ENCODE measurements at places on chromosomes 7 and 10.

- DNase-seq: no peak
Observed at GRCh38 chr7:97313900-97314299, 196.4 kb downstream of the SDHAF3 start.

- DNase-seq: peak; percentile 6
Observed at GRCh38 chr10:87659571-87660483, at the start of gene PAPSS2. TSS of gene PAPSS2 (plus strand) at chr10:87659878. CDS start at chr10:87659982, 104 bp downstream.

DNA sequence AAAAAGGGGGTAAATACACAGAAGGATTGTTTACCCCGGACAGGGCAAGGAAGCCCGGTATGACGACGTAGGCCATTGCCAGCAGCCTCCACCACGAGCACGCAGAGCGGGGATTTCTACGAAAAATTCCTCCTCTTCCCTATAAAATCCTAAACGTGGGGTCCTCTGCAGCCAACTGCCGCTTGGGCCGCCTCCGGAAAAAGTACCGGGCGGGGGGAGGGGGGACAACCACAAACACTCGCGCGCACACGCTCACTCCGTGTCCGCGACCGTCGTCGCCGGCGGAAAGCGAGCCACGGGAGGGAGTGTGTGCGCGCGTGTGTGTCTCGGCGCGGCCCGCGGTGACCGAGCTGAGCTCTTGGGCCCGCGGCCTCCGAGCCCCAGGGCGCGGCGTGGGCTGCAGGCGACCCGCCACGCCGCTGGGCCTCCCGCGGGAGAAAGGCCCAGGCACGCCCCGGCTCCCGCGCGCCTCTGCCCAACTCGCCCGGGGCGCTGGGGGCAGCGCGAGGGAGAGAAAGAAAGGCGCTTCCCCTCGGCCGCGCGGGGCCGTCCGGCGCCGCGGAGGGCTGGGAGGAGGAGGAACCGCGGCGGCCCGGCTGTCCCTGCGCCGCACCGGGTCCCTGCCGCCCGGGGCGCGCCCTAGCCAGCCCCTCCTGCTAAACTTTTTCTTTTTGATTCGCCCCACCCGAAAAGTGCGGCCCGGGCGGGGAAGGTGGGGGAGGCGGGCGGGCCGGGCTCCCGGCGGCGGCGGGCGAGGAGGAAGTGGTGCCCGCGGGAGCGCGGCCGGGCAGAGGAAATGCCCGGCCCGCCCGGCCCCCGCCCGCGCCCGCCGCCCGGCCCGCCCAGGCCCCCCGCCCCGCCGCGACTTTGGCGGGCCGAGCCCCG lies 1.5 kb downstream of the CTBP2 start:
- no peak for DNase-seq

GRCh38 chr10:73084209-73084608 lies 12.5 kb downstream of the P4HA1 start:
- no peak for DNase-seq

GRCh38 chr7:33050535-33051318 lies 11.8 kb downstream of the NT5C3A start:
- DNase-seq: no peak

- no peak for DNase-seq
Observed at GRCh38 chr7:108592646-108593201, 23.1 kb downstream of the DNAJB9 start.

GRCh38 chr7:129343099-129343700 lies 91.0 kb upstream of the STRIP2 start:
- DNase-seq: no peak

DNA sequence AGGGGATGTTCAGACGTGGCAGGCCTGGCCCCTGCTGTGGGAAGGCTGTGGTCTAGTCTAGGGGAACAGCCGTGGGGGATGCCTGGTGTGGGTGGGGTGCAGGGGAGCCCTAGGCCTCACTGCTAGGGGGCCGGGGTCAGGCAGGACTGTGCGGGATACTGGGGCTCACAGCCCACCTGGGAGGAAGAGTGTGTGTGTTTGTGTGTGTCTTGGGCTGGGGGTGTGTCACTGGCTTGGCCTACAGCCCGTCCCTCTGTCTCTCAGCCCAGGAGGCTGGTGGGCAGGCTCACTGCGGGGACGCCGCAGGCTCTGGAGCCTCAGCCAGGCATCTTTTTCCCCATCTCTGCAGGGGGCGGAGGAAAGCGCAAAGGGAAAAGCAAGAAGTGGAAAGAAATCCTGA lies 118.8 kb downstream of the GRK5 start:
- no peak for DNase-seq

DNA sequence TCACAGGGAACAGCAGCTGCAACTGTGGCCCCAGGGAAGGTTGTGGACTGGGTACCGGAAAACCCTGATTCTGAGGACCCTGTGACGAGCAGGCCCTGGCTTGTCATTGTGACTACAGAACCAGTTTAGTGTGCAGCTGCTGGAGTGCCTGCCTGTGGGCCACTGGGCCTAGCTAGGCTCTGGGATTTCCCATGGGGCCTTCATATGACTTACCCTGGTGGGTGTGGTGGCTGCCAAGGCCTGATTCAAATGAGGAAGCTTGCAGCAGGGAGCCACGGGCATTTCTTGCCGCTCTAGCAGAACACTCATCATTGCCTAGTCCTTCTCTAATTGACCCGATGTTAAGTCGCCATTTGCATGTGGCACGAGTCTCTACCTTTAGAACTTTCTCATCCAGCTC lies 14.7 kb upstream of the CAMK2G start:
- no peak for DNase-seq

DNA sequence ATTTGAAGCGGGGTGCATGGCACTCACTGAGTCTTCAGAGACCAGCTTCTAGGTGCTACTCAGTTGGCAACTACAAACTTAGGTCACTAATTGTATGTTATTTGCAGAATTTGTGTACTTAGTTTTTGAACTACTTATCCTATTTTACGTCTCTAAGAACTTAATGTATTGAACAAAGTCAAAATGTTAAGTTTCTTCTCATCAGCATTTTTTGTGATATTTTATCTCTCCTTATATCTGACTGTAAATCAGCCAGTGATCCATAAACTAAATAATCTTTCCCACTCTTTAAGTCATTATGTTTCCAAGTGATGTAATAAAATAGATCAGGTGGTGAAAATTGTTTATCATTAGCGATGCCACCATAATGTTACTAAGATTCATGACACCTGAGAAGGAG lies 60.3 kb upstream of the TMEM248 start:
- no peak for DNase-seq

DNA sequence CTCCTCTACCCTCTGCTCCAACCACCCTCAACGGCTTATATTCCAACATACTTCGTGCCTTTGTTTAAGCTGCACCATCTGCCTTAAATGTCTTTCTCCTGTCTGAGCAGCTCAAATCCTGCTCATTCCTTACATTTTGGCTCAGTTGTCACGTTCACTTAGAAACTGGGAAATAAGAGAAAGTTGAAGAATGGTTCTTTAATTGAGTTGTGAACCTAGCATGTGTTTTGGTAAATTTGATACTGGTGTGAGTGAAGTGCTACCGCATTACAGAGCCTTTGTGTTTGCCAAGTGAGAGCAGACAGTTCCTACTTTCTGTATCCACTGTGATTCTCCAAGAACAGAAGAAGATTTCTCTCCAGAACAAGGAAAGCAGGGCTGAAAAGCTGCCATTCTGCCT lies 54.3 kb downstream of the EPDR1 start:
- DNase-seq: no peak
